Stimulated activated CD8-positive, alpha-beta memory T cell treated with anti-CD3 and anti-CD28 coated beads, Interleukin-15, amount 100 ng/mL, for 48 hours (primary cell): ENCODE measurements at places on chromosomes 7 and 10.

DNA sequence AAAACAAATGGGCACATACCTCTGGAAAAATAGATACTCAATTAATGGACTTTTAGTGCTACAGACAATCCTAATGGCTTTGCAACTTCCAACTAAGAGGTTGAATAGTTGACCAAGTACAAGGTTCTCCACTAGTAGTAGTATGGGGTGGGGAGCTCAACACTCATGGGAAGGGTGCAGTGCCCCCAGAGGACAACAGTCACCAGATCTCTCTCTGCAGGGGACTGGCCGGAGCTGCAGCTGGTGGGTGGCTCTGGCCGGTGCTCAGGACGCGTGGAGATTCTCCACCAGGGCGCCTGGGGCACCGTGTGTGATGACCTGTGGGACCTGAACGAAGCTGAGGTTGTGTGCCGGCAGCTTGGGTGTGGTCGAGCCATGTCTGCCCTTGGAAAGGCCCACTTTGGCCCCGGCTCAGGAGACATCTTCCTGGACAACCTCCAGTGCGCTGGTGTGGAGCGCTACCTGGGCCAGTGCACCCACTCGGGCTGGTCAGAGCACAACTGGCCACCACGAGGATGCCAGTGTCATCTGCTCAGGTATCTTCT lies 68.1 kb downstream of the CUZD1 start:
- DNase-seq = no peak

GRCh38 chr7:150721970-150722373 lies 5.6 kb downstream of the GIMAP1 start:
- DNase-seq = no peak

DNA sequence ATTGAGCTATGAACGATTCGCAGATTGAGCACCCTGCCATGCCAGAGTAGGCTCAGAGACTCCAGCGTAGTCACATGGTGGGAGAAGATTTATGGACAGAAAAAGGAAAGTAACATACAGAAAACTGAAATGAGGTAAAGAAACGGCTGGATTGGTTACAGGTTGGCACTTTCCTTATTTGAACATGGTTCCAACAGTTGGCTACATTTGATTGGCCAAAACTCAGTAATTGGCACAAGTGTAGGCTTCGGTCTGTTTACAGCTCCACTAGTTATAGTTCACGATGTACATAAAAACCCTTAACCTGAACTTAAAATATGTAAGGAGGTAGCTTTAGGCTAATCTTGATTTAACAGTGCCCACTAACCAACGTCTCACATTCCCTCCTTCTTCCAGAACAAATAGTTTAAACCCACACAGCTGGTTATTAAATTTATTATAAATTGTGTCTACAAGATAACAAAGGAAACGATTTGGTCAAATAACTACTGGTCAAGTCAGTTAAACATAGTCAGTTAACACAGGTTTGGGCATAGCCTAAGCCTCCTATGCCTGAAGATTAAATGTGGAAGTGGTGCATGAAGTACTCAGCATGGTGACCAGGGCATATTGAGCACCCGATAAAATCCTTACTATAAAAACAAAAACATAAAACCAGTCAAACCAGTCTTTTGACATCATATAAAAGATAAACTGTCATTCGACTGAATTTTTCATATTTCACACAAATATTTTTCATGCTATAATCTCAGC lies 17.9 kb upstream of the MTERF1 start:
- no peak for DNase-seq

DNA sequence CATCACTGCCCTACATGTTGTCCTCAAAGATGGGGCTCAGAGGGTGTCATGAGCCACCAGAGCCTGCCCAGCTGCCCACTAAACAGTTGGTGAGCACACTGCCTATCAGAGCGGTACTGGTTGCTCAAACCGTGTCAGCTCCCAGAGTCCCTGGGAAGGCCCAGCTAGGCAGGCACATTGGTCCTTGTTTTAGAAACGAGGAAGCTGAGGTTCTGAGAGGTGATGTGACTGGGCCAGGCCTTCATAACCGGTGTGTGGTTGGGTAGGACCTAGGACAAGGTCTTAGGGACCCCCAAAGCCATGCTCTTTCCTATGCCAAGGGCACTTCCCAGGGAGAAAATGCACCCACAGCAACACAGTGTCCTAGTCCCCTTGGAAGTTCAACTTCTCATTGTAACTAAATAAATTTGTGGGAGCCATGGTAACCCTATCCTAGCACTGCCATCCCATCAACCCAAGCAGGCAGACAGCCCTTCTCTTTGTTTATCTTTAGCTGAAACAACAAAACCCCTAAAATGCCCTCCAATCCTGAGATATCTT lies 174.7 kb upstream of the PDE1C start:
- no peak for DNase-seq

- DNase-seq = peak; percentile 24
These were observed 19.0 kb upstream of the C10orf71 start for GRCh38 chr10:49280001-49280408.

- no peak for DNase-seq
These were observed 137.2 kb upstream of the PCBD1 start for GRCh38 chr10:71025535-71025934.

- no peak for DNase-seq
These were observed 203.4 kb upstream of the GPR26 start for GRCh38 chr10:123462756-123463155.

DNA sequence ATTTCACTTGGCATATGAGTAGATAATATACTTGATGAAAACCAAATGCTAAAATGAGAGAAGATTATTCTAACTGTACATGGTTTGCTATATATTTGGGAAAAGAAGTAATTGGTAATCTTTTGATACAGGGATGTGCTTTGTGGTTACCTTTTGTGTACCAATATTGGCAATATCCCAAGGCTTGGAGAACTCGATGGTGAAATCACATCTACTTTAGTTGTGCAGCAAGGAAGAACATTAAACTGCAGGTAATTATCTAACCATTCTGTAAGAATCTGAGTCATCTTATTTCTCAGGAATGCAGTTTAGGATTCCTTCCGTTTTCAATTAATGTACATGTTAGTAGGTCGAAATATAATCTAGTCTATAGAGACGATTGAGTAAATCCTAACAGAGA lies 64.1 kb downstream of the SRI start:
- DNase-seq = no peak

- no peak for DNase-seq
These were observed 509.0 kb upstream of the PODXL start for GRCh38 chr7:132065193-132065988.

GRCh38 chr7:99493823-99494222 lies 6.3 kb downstream of the ZNF394 start:
- DNase-seq = no peak

DNA sequence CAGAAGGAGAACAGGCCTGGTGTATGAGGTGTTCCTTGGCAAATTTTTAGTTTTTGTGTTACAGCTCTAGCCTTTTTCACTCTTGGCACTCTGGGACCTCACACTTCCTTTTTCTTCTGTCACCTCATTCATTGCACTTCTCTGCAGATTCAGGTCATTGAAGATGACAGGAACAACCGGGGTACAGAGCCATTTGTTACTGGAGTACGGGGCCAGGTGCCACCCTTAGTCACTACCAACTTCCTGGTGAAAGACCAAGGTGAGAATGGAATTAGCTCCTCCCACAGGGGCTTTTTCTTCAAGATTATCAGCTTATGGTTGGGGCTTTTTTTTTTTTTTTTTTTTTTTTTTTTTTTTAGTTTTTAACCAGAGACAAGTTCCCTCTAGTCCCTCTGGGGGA lies 18.5 kb upstream of the CHCHD1 start:
- DNase-seq = no peak

- DNase-seq = no peak
These were observed 50.8 kb downstream of the ZRANB1 start for GRCh38 chr10:124992462-124993344.

DNA sequence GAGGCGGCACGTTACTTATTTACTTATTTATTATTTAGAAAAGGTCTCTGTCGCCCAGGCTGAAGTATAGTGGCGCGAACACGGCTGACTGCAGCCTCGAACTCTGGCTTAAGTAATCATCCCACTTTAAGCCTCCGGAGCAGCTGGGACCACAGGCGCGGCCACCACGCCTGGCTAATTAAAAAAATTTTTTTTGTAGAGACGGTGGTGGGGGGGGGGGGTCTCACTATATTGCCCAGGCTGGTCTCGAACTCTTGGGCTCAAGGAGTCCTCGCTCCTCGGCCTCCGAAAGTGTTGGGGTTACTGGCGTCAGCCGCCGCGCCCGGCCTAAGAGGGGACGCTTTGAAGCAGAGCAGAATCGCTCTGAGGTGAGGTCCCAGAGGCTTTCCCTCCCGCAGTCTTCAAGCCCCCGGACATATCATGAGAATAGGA lies 675 bp upstream of the FRAT2 start:
- DNase-seq = no peak

GRCh38 chr7:134996097-134996550 lies 9.8 kb downstream of the AGBL3 start:
- no peak for DNase-seq

DNA sequence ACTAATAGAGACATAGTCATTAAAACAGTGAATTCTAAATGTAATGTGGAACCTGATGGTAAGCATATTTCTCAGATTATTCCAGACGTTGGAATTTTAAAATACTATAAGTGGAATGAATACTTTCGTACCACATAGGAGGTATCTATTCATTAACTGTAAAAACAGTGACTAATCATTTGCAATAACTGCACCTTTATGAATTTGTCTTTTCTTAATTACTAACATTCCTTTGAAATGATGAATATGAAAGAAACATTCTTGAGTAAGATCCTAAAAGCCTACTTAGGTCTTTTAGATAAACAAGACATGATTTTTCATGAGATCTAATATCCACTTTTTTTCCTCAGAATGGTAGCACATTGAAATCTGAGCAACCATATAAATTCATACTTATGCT lies 549.0 kb upstream of the LRRN3 start:
- DNase-seq = no peak

- DNase-seq = no peak
These were observed 560.1 kb downstream of the PARD3 start for GRCh38 chr10:34255035-34255434.

DNA sequence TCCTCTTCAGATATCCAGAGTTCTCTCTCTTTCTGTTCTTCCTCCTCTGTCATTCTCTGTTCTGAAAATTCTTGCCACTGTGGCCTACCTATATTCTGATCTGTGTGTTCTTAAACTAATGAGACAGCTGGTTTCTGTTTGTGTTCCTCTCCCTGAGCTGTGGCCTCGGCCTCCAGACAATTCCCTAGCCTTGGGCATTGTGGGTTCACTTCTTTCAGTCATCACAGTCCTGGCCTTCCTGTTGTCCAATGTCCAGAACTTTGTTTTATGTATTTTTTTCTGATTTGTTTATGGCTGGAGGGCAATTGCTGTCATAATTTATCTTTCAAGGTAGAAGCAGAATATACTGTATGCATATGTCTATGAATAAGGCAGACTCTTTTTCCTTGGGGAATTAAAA lies 173.2 kb upstream of the MTPN start:
- no peak for DNase-seq

DNA sequence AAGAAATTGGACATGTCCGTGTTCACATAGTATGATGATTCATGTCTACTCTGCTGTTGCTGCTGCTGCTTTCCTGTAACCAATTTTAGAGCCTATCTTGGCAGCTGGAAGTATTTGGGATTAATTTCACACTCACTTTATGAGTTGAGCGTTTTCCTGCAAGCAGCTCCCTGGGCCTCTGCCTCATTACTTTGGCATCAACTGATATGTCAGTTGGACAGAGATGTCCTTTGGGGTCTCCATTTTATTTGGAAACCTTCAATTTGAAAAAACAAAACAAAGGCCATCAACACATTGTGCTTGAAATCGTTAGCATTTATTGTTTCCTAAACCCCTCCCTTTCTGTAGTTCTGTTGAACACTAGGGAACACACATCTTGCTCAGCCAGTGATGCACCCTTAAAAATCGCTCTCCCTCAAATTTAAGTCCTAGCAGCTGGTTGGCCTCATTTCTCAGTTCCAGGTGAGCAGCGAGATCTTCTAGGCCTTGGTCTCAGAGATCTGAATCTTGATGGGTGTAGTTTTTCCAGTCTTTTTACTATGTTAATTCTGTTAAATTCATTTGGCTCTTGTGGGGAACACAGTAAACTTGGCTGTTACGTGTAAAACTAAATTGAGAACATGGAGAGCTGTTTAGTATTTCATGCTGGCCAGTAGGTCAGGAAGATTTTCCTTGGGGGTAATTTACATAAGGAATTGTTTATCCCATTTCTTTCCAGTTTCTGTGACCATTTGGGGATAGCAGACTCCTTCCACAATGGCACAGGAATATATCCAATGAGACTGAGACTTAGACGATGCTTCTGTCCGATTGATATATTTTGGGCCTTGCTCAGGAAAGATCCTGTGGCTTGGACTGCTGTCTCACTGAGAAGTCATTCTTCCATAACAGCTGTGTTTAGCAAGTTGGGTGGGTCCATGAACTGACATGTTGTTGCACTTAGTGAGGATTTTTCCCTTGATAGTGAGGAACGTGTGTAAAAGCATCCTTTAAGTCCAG lies 371.6 kb downstream of the BBS9 start:
- DNase-seq = no peak

DNA sequence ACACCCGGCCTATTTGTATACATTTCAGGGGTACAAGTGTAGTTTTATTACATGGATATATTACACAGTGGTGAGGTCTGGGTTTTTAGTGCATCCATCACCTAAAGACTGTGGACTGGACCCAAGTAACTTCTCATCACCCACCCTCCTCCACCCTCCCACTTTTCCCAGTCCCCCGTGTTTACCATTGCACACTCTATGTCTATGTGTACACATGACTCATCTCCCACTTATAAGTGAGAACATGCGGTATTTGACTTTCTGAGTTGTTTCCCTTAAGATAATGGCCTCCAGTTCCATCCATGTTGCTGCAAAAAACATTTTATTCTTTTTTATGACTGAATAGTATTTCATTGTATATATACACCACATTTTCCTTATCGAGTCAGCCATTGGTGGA lies 98.9 kb upstream of the WAC start:
- DNase-seq = no peak

- DNase-seq = no peak
These were observed 527.7 kb upstream of the POM121L12 start for GRCh38 chr7:52507546-52508255.

- DNase-seq = no peak
These were observed 86.6 kb upstream of the CYTH3 start for GRCh38 chr7:6359021-6359420.

GRCh38 chr7:157625973-157626742 lies 289.4 kb downstream of the DNAJB6 start:
- no peak for DNase-seq

GRCh38 chr10:6514180-6514579 lies 65.9 kb downstream of the PRKCQ start:
- no peak for DNase-seq

DNA sequence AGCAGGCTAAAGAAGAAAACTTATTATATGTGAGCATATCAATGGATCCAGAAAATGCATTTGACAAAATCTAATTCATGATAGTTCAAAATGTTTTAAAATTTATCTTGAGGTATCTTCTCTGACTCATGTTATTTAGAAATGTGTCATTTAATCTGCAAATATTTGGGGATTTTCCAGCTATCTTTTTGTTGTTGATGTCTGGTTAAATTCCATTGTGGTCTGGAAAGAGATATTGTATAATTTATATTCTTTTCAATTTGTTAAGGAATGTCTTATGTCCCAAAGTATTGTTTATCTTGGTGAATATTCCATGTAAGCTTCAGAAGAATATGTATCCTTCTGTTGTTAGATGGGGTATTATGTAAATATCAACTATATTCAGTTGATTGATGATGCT lies 942.5 kb downstream of the KCNMA1 start:
- no peak for DNase-seq
